ENCODE measurements at places on chromosomes 7 and 10.

DNA sequence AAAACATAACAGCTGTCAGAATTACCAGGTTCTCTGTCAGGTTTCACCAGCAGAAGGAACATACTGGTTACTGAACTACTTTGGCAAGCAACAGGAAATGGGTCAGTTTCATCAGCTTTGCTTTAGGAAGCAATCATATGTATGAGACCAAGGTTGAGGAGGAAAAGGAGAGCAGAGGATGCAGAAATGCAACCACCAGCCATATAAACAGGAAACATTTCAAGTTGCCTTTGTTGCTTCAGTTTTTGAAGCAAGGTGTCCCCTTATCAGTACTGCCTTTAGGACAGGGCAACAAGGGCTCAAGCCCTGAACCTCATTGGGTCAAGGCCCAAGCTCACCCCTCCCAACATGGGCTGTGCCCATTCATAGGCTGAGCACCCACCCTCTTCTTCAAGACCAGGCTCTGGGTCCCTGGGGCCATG is 10.2 kb downstream of the HIPK2 start:
- no peak for DNase-seq

- no peak for DNase-seq
Measured at GRCh38 chr7:24732646-24733413, 24.4 kb downstream of the GSDME start.

- no peak for DNase-seq
Measured at GRCh38 chr10:77279207-77279606, 358.4 kb downstream of the KCNMA1 start.

DNA sequence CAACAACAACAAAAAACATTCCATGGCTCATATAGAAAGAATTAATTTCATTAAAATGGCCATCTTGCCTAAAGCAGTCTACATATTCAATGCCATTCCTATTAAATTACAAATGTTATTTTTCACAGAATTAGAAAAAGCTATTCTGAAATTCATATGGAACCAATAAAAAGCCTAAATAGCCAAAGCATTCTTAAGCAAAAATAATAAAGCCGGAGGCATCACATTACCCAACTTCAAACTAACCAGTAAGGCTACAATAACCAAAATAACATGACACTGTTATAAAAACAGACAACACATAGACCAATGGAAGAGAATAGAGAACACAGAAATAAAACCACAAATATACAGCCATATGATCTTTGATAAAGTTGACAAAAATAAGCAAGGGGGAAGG is 330.4 kb downstream of the KIF20B start:
- no peak for DNase-seq

- DNase-seq = no peak
Measured at GRCh38 chr10:36313142-36313541, 671.0 kb upstream of the FZD8 start.

Data from putamen (tissue), 1 donor.